ENCODE measurements at places on chromosomes 12 and 14.

DNA sequence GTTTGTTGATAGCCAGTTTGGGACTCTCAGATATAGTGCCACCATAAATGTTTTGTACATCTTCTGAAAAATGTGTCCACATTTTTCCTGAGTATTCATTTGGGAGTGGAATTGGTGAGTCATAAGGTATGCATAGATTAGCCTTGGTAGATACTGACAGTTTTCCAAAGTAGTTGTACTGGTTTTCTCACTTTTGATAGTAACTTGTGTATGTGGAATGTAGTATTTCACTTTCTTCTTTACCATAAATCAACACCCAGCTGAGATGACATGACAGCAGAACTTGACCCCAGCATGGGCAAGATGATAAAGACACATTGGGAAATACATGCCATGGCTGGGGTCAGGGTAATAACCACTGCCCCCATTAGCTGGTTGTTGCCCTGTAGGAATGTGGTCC is 5.4 kb downstream of the FBXW8 start:
- peak; percentile 64 for DNase-seq
- H3K27me3 ChIP-seq: no peaks in the 10 kb centered on the region
- no peaks in the 10 kb centered on the region for H3K36me3 ChIP-seq

DNA sequence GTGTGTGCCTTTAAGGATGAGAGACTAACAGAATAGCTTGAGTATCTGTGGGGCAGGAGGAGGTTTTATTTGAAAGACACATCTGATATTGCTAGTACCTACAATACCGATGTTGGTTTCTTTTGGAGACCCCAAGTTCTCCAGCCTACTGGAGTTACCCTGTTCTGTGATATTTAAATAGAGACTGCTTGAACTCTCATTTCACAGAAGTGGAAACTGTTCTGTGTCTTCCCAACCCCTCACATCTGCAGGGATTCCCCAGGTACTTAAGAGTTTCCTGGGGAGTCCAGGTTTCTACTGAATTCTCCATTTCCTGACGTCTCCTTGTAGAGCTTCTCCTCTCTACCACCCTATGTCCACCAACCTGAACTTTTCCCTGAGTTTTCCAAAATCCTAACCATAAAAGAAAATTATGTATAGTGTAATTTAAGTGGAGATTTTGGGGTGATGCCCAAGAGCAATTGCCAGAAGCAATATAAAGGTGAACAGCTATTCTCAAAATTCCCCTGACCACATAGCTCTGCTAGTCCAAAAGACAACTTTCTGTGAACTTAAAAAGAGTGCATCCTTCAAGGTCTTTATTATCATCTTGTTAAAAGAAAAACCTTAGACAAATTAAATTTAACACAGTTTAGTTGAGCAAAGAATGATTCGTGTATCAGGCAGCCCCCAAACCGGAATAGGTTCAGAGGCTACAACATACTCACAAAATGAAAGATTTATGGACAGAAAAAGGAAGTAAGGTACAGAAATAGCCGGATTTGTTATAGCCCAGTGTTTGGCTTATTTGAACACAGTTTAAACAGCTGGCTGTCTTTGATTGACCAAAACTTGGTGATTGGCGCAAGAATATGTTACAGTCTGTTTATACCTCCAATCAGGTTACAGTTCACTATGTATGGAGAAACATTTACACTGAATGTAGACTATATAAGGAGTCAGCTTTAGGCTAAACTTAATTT is 373.4 kb downstream of the NUAK1 start:
- H3K27me3 ChIP-seq: peaks cover 6% of the 10 kb centered on the region
- H3K4me1 ChIP-seq: no peaks in the 10 kb centered on the region
- H3K4me3 ChIP-seq: no peak overlapping the region
- H3K27ac ChIP-seq: no peak overlapping the region

DNA sequence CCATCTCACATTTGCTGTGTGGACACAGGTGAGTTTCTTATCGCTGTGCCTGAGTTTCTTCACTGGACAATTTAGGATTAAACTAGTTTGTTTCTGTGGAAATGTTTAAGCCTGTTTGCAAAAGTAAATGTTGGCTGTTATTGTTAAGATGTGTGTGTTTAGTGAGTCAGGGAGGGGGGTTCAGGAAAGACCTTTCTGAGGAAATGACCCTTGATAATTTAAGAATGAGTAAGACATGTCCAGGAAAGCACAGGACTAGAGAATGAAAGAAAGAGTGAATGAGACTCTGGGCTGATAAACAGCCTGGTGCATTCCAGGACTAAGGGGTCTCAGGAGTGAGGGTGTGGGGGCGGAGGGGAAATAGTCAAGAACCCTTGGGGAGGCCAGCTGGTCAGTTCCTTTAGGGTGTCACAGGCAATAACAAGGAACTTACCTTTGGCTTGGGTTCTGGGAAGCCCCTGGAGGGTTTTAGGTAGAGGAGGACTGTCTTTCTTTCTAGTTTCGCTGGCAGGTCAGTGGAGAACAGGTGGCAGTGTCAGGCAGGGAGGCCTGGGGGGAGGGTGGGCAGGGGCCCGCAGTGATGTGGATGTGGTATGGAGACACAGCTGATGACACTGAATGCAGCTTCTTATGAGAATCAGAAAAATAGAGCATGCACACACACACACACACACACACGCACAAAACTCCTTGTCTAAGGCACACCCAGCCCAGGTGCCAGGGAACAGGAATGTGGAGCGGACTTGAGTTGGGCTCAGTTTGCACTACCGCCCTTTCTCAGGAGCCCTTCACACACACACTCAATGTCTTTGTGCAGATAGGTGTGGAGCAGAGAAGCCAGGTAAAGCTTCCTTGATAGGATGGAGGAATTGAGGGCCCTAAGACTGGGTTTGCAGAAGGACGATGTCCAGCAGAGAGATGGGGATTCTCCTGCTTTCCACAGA is 1005.5 kb downstream of the VRK1 start:
- H3K27ac ChIP-seq: no peak overlapping the region
- H3K4me1 ChIP-seq: no peaks in the 10 kb centered on the region
- DNase-seq: no peak
- no peak overlapping the region for H3K4me3 ChIP-seq
- H3K36me3 ChIP-seq: no peaks in the 10 kb centered on the region
- no peaks in the 10 kb centered on the region for H3K27me3 ChIP-seq

GRCh38 chr14:64824471-64824870 is 55.2 kb downstream of the SPTB start:
- DNase-seq: no peak
- no peaks in the 10 kb centered on the region for H3K36me3 ChIP-seq
- peaks cover 1% of the 10 kb centered on the region for H3K27me3 ChIP-seq
- H3K27ac ChIP-seq: no peak overlapping the region
- no peak overlapping the region for H3K4me3 ChIP-seq

GRCh38 chr12:97758194-97758501 is 295.5 kb downstream of the RMST start:
- no peak for DNase-seq
- no peak overlapping the region for H3K4me3 ChIP-seq
- H3K27me3 ChIP-seq: peaks cover 18% of the 10 kb centered on the region
- no peak overlapping the region for H3K27ac ChIP-seq
- H3K4me1 ChIP-seq: no peaks in the 10 kb centered on the region

DNA sequence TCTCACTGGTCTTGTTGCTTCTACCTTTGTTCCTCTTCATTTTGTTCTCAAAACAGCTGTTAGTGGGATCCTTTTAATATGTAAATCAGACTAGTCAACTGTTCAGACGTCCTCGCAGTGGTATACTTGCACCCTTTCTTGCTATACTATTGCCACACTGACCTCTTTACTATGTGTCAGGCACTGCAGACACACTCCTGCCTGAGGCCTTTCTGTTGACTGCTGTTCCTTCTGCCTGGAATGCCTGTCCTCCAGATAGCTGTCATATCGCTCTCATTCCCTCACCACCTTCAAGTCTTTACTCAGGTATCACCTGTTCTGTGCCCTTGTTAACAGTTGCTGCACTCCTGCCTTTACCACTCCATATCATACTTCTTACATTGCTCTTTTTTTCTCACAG is 90.0 kb upstream of the TMEM263 start:
- H3K36me3 ChIP-seq: no peaks in the 10 kb centered on the region
- H3K4me3 ChIP-seq: no peak overlapping the region
- no peaks in the 10 kb centered on the region for H3K27me3 ChIP-seq
- H3K27ac ChIP-seq: no peak overlapping the region
- DNase-seq: no peak
- 0 out of 2 replicates have a peak, but pooled peaks cover 3% of the 10 kb centered on the region for H3K4me1 ChIP-seq

GRCh38 chr12:106767954-106768822 is 6.3 kb upstream of the RIC8B start:
- no peak for DNase-seq
- H3K27ac ChIP-seq: no peak overlapping the region
- no peaks in the 10 kb centered on the region for H3K36me3 ChIP-seq

GRCh38 chr12:97781342-97781741 is 318.7 kb downstream of the RMST start:
- no peaks in the 10 kb centered on the region for H3K4me1 ChIP-seq
- no peaks in the 10 kb centered on the region for H3K36me3 ChIP-seq
- no peak overlapping the region for H3K27ac ChIP-seq
- H3K4me3 ChIP-seq: no peak overlapping the region

DNA sequence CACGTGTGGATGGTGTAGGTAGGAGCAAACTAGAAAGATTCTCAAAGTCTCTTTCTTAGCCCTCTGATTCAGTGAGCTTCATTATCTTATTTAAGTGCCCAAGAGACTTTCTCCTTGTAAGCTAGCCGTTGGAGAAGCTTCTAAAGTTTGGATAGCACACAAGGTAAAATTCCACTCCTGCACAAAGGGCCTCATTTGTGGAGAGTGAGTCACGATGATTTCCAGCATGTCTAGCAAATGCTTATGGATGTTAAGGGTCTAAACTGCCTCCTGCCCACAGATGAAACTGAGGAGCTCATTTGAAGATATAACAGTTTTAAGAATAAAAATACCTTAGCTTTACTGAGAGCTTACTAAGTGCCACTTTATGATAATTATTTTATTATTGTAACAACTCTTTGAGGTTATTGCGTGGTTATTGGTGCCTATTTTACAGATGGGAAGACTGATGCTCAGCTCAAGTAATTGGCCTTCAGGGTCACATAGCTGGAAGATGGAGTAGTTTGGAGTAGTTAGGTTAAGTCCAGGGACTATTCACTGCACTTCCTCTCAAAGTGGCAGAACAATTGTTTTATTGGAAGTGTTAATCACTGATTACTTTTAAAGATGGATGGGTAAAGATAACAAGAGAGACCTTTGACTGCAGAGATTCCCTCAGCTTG is 78.7 kb upstream of the HIF1A start:
- no peak for DNase-seq

GRCh38 chr12:130449291-130449690 is 111.6 kb downstream of the PIWIL1 start:
- DNase-seq: no peak
- no peaks in the 10 kb centered on the region for H3K27me3 ChIP-seq
- no peak overlapping the region for H3K27ac ChIP-seq
- H3K36me3 ChIP-seq: no peaks in the 10 kb centered on the region
- H3K4me3 ChIP-seq: no peak overlapping the region

DNA sequence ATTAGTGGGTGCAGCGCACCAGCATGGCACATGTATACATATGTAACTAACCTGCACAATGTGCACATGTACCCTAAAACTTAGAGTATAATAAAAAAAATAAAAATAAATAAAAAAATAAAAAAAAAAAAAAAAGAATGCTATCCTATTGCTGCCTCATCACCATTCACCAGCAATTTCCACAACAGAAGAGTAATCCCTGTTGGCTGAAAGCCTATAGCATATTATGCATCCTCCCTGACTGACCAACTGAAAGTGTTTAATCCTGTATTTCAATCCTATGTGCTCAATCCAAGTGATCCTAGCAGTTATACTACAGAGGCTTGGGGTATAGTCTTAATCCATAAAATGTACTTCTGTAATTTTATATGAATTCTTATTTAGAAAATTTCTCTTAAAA is 18.5 kb downstream of the DICER1 start:
- H3K36me3 ChIP-seq: no peaks in the 10 kb centered on the region
- no peaks in the 10 kb centered on the region for H3K4me1 ChIP-seq
- no peaks in the 10 kb centered on the region for H3K27me3 ChIP-seq
- H3K27ac ChIP-seq: no peak overlapping the region
- no peak for DNase-seq

DNA sequence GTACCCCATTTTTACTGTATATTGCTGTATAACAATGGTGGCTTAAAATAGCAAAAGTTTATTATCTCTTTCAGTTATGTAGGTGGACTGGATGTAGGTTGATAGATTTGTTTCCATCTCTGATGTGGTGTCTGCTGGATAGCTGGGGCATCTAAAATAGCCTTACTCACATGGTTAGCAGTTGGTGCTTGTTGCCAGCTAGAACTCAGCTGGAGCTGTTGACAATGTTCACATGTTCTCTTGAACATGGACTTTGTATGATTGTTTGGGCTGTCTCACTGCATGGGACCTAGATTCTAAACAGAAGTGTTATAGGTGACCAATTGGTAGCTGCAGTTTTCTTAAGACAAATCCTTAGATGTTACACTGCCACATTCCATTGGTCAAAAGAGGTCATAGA is 126.9 kb downstream of the GPHN start:
- DNase-seq: no peak

DNA sequence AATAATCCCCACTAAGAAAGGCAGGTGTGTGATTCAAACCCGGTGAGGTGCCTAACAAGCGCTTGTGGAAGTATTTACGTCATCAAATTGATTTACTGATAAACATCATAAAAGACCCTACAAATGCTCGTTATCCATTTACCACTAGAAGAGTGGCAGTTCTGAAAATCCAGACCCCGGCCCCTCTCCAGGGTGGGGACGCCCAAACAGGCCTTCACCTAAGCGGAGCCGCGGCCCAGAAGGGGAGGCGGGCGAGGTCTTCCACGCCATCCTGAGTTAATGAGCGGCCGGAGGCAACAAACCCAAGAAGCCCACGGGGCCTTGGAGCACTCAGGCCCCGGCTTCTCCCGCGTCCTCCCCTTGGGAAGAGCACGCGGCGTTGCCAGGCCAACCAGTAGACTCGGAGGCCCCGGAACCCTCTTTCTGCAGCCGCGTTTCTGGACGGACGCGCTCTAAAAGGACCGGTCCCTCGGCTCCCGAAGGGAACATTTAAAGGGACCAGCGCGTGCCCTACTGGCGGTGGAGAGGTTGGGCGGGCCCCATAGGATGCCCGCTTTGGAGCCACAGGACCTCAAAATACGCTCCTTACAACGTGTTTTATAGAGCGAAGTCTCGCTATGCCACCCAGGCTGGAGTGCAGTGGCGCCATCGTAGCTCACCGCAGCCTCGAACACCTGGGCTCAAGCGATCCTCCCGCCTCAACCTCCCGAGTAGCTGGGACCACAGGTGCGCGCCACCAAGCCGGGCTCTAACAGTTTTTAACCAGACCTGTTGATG is 3.5 kb downstream of the PTPN21 start:
- no peaks in the 10 kb centered on the region for H3K27me3 ChIP-seq
- DNase-seq: peak; percentile 58
- peaks cover 5% of the 10 kb centered on the region for H3K4me1 ChIP-seq
